ENCODE measurements at places on chromosomes 16 and 17.

- DNase-seq = no peak
These were observed 266.0 kb upstream of the SDK2 start for GRCh38 chr17:73910206-73910605.

GRCh38 chr17:27469256-27469655 lies 13.0 kb downstream of the KSR1 start:
- DNase-seq = no peak

DNA sequence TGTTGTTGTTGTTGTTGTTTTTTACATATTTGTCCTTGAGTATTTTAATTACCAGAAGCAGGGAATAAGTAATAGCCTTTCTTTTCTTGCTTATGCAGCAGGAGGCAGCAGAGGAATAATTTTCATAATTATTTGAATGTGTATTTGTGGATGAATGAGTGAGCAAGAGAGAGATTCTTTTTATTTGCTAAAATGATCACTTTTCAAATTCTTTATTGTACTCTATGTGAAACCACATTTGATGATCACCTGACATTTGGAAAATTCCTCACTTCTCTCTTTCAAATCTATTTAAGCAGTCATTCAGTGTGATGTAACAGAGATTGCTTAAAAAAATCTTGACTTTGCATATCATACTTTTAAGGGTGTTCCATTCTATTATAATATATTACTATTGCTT lies 223.6 kb downstream of the BCAS3 start:
- no peak for DNase-seq

GRCh38 chr17:34883106-34884000 lies 77.9 kb downstream of the CCT6B start:
- no peak for DNase-seq

GRCh38 chr16:23206986-23207385 lies 24.4 kb downstream of the SCNN1G start:
- DNase-seq = no peak

GRCh38 chr16:89174877-89175276 lies 3.3 kb downstream of the CDH15 start:
- DNase-seq = no peak

DNA sequence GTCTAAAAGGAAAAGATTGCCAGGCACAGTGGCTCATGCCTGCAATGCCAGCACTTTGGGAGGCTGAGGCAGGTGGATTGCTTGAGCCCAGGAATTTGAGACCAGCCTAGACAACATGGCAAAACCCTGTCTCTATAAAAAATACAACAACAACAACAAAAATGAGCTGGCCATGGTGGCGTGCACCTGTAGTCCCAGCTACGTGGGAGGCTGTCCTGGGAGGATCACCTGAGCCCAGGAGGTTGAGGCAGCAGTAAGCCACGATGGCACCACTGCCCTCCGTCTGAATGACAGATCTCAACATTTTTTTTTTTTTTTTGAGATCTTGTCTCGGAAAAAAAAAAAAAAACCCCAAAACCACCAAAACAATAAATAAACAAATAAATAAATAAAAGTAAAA lies 28.1 kb upstream of the ATP2A3 start:
- no peak for DNase-seq

- DNase-seq = no peak
These were observed 14.3 kb downstream of the KATNIP start for GRCh38 chr16:27564224-27564623.

DNA sequence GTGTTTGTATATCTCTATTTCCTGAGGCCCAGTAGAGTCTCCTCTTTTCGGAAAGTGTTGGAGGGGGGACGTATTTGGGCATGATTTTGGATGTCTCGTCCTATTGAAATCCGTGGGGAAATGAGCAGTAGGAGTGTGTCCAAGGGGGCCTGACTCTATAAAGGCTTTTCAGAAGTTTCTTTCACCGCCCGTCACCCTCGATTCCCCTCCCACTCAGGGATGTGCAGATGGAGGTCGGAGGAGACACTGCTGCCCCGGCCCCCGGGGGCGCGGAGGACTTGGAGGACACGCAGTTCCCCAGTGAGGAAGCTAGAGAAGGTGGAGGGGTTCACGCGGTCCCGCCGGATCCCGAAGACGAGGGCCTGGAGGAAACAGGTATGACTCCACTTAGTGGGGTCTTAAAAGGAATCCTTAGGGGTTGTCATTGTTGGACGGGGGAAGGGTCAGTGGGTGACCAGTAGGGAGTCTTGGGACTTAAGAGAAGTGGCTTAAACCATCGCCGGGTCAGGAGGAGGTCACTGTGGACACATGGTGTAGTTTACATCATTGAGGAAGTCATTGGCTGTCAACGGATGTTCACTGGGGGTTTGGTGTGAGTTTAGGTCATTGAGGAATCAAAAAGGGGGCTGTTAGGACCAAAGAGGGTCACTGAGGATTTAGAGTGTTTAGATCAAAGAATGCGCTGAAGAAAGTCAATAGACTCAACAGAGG lies 424 bp downstream of the MON1B start:
- peak; percentile 7 for DNase-seq

DNA sequence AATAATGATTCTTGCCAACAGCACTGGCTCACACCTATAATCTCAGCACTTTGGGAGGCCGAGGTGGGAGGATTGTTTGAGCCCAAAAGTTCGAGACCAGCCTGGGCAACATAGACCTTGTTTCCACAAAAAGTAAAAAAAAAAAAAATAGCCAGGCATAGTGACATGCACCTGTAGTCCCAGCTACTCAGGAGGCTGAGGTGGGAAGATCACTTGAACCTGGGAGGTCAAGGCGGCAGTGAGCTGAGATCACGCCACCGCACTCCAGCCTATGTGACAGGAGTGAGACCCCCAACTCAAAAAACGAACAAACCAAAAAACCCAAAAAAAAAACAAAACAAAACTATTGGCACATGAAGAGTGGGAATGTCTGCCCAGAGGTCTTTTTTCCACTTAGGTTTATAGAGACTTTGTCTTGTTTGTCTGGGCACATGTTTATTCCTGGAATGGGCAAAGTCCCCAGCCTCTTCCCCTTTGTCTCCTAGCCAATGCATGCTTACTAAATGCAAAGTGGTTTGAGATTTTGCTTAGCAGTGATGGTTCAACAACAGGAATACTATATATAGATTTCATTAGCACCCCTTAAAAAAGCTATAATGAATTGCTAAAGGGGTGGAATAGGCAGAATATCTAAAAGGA lies 25.9 kb downstream of the NMT1 start:
- DNase-seq = no peak

DNA sequence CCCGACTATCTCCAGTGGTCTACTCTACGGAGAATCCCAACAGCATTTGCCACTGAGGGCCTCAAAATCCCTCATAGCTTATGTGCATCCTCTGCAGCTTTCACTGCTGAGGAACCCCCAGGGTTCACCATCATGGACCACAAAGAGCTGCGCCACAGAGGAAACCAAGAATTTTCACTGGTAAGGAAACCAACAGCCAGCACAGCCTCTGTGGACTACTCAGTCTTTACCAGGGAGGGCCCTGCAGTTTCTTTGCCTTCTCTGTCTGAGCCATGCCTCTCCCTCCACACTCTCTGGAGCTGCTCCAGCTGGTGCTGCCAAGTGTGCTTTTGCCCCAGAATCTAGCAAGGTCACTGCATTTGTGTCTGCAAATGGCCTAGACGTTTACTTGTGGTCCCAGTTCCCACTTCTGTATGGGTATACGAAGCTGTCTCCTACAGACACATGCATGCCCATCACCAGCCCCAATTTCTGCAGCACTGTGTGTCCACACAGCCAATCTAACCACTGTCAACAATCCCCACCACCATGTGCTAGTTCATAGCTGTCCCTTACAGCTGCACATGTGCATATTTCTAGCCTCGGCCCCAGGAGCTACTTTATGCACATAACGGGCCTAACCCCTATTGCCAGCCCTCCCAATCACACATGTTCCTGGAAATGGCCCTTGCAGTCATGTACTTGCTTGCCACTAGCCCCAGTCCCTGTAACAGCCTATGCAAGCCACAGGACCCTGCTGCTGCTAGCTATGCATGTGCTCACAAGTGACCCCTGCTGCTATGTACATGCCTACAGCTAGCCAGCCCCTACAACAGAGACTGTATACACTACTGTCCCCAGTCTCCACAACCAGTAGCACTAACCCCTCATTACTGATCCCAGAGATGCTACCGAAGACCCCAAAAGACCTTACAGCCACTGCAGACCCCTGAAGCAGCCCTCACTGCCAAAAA lies 1437.4 kb downstream of the CDH11 start:
- no peak for DNase-seq

GRCh38 chr16:24232936-24233335 lies 23.2 kb upstream of the CACNG3 start:
- DNase-seq = no peak

- DNase-seq = no peak
These were observed 26.4 kb upstream of the SMURF2 start for GRCh38 chr17:64688481-64688880.

DNA sequence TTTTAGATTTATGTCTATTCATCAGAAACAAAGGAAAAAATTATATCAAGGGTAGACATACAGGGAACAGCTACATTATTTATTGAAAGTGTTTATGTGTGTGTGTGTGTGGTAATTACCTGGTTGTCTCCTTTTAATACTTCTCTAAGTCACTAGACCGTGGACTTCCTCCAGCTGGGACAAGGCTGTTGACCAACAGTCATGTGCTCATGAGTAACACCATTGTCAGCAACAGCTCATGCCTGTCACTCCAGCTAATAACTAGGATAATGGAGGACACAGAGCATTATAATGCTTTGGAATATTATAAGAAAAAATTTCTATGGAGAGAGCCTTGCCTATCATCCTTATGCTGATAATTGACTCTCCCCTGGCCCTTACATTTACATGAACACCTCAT lies 125.3 kb upstream of the SALL1 start:
- DNase-seq = no peak

- DNase-seq = no peak
These were observed 26.4 kb upstream of the CD300E start for GRCh38 chr17:74649909-74650308.

DNA sequence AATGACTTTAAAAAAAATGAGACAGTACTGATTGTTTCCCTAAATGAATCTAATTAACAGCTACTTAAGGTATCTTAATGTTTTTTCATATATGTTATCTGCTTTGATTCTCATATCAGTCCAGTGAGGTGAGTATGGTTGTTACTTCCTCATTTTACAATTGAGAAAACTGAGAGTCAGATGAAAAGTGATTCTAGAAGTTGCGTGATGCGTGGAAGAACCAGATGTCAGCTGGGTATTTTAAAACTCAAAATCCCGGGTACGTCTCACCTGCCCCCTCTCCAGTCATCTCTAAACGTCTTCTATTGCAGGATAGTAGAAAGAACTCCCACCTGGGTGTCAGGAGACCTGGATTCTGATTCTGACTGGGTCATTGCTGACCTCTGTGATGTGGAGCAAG lies 89.2 kb downstream of the MAP2K6 start:
- DNase-seq = no peak

DNA sequence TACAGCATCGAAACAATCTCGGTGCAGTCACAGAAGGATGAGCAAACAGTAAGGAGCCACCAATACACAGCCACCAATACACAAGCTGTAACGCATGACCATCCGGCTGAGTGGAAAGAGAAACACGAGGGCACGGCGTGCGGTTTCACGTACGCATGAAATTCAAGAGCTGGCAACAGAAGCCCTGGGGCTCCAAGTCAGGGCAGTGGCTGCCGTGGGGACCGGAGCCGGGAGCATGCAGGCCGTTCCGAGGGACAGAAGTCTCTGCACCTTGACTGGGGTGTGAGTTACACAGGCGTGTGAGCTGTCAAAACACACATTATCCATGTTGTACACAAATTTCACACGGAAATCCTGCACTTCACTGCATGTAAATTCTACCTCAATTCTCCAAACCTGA lies 50.6 kb upstream of the METRNL start:
- DNase-seq = no peak

DNA sequence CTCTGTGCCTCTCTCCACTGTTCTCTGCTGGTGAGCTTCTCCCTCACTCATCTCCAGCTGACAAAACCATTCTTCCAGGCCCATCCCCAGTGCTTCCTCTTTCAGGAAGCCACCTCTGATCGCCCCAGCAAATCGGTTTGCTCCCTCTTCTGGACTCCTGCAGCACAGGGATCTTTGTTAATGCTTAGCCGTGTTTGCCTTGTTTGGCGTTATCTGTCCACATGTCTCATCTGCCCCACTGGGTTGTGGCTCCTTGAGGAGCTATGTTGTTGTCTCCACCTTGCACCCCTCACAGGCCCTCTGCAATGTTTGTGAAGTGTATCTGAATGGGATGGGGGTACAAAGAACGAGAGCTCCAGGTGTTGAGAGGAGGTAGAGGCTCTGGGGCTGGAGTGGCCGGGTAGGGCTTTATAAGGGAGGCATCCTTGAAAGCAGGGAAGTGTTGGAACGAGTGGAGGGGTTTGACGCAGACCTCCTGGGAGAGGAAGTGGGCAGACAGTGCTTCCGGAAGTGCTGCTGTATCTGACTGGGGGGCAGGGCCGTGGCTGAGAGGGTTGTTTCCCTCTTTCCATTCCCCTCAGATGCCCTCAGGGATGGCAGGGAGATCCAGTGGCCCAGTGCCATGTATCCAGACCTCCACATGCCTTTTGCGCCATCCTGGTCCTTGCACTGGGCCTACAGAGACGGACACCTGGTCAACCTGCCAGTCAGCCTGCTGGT lies 27.8 kb downstream of the CASKIN2 start:
- peak; percentile 46 for DNase-seq

DNA sequence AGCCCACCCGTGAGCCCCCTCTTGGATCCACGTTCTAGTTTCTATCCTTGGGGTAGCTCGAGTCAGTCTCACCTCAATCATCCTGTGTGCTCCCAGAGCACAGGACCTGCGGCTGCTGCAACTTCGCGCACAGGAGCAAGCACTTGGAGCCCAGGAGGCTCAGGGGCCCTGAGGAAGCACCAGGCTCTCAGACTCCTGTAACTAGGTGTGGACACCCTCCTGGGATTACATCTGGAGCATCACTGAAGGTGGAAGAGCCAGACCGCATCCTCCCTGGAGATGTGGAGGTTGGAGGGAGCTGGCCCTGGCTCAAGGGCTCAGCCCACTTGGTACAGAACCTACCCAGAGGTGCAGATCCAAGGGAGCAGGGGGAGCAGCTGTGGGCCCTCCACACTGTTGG lies 2.7 kb downstream of the HBQ1 start:
- no peak for DNase-seq

GRCh38 chr16:88524274-88524972 lies 45.8 kb upstream of the ZC3H18 start:
- DNase-seq = no peak

- DNase-seq = peak; percentile 57
These were observed 18.9 kb downstream of the CDR2 start for GRCh38 chr16:22355487-22355908.

- DNase-seq = peak; percentile 90
These were observed 2.9 kb downstream of the RNF213 start for GRCh38 chr17:80263253-80264204.
